Bronchial epithelial cell (primary cell): ENCODE measurements at places on chromosomes 5 and 9. TPM values are rescaled to one million over a fixed set of nuclear protein-coding genes. Genes with fewer than 3 reads are reported as not detected.

Gene ERAP2
- total RNA-seq: 10.9 and 26.6 TPM in 2 replicates

Gene DAB2
- 0.51 and 0.79 TPM in 2 replicates for total RNA-seq

Gene CLIC3
- 2.1 and 28.8 TPM in 2 replicates for total RNA-seq

Gene RASGEF1C
- total RNA-seq: under 0.01 TPM in 1 of 2 replicates, not detected in the other

Gene SPINK7
- total RNA-seq: 13.7 and 23.4 TPM in 2 replicates

Gene MFAP3
- total RNA-seq: 57.1 and 68.4 TPM in 2 replicates

Gene ZNF169
- total RNA-seq: 4.7 TPM in 2 replicates
